ENCODE measurements at places on chromosomes 6 and 20. TPM values are rescaled to one million over a fixed set of nuclear protein-coding genes. Genes with fewer than 3 reads are reported as not detected.
A peak's percentile ranks its signal among the peaks of the same experiment; 100 is the strongest.

Gene IRF4
- total RNA-seq: not detected

Gene SIRPD
- not detected for total RNA-seq

Gene CLPSL2
- total RNA-seq: not detected

Gene EPB41L1
- total RNA-seq: 14.3 TPM

Gene HLA-DPA1
- total RNA-seq: 3.0 TPM

Gene OXT
- not detected for total RNA-seq

Gene MCM9
- total RNA-seq: 11.7 TPM

Gene REM1
- total RNA-seq: not detected

DNA sequence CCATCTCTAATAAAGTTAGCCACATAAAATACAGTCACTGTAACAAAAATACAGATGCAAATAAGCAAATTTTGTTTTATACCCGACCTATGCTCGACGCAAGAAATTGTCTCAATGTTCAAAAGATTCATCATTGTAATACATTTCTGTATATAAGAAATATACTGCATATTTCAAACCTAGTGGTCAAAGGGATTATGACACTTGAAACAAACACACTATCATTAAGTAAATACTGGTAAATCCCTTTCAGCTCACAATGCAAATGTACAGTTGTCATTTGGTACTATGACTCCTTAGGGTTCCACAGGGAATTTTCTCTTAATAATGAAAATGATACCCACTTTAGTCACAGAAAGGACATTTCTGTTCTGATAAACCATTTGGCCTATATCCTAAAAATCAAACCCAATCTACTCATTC, 2.2 kb downstream of the HIVEP2 start:
- DNase-seq: peak; percentile 70

- DNase-seq: no peak
Measured at GRCh38 chr6:149364557-149364956, 35.5 kb upstream of the SUMO4 start.

GRCh38 chr6:14732844-14733757, 512.8 kb upstream of the JARID2 start:
- DNase-seq: peak; percentile 48

DNA sequence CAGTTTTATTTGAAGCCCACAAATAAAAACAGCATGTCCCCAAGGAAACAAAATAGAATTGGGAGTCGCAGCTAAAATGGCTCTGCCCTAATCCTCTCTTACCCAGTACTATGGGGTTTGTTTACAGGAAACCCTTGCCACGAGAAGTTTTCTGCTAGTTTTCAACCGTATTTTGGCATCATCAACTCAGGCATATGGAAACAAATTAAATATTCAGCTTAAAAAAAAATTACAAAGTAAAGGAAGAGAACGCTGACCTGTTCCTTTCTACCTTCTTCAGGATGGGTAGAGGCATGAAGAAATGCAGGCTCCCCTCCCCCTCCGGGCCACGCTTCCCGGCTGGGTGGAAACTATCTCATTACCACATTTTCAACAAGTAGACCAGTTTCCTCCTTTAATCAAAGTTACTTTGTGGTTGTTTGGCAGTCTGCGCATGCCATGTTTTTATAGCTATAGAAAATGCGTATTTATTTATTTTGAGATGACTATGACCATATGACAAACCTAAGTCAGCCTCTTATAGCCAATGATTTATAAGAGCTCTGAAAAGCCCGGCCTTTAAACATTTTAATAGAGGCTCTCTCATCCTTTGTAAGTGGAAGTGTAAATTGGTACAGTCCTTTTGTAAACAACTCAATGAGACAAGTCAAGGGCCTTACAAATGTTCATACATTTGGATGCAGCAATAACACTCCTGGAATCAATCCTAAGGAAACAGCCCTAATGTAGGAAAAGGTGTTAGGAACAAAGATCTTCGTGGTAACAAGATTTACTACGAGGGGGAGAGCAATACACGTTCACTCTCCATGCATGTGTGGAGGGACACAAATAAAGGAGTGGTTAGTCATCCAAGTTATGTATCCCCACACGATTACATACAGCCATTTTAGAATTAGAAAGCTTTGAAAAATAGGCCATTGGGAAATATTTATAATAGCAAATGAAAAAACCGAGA, 16.1 kb upstream of the ZNF217 start:
- peak; percentile 29 for DNase-seq

DNA sequence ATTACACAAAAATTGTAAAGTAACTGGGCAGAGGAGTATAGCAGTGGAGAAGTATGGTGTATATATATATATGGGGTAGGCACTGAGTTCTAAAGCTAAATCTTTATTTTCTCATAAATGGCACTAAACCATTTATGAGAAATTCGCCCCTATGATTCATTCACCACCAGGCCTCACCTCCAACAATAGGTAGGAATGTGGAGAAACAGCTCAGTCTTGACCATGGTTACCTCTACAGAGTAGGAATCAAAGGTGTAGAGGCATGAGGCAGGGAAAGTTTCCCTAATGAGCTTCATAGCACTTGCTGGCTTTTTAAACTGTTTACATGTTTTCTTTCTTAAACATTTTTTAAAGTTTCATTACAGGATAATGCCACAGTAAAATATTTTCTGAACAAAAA, 36.9 kb upstream of the SUMO4 start:
- no peak for DNase-seq

DNA sequence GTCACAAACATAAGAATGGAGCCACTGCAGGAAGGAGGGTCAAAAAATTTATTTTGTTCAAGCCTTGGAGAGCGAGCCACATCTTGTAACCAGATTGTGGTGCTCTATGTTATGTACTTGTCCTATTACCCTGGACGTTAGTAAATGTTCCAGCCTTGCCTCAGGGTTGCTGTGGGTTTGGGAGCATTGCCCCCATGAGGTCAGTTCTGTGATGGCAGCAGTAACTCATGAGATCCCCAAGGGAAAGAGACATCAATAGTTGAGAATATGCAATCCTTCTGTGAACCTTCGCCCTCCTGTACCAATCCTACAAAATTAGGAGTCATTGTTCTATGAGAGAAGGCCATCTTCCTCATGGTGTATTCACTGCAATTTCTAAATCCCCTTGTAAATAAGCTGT, 16.4 kb upstream of the CFAP206 start:
- peak; percentile 39 for DNase-seq

- no peak for DNase-seq
Measured at GRCh38 chr6:168394606-168395005, 46.4 kb upstream of the SMOC2 start.

GRCh38 chr6:9161731-9162130, 726.4 kb upstream of the SLC35B3 start:
- no peak for DNase-seq

- peak; percentile 47 for DNase-seq
Measured at GRCh38 chr20:50438986-50439407, 71.2 kb upstream of the PTPN1 start.

GRCh38 chr20:36852187-36852586, 23.8 kb upstream of the TLDC2 start:
- peak; percentile 1 for DNase-seq

DNA sequence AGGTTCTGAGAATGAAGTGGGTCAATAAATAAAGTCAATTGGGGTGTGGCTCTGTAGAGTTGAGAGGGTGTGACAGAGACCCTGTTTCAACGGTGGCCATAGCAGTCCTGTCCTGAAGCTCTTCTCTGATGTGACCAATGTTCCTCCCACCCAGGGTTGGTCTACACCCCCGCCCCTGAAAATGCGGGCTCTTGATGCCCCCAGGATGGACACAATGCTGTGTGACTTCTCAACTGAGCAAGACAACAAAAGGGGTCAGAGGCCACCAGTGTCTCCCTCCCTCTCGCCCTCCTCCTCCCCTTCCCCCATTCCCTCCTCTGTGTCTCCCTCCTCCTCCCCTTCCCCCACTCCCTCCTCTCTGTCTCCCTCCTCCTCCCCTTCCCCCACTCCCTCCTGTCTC, 41.7 kb upstream of the NXT1 start:
- DNase-seq: no peak

DNA sequence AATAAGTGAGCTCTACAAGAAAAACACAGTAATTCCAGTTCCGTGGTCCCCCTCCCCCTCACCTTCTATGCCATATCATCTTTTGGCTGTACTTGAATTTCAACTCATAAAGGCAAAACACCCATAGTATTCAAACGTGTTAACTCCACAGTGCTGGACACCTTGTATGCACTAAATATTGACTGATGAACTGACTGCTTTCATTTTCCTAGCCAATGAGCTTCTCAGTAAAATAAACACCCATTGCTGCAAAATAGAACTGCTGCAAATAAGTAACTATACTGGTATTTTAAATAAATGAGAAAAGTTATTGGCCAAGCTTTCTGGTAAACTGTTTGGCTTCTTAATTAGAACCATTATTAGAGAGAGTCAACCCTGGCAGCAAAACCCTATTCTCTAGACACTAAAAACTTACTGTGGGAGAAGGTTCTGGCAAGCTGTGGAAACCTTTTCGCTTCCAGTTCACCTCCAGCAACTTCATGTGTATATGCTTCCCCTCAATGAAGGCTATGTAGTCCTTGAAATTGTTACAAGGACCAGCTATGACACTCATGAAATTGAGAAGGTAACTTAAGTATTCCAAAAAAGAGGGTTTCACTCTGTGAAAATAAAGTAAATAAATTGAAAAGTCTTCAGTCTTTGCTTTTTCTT, 86.0 kb downstream of the MBOAT1 start:
- DNase-seq: peak; percentile 30

GRCh38 chr6:135939208-135939591, 87.7 kb downstream of the PDE7B start:
- no peak for DNase-seq

DNA sequence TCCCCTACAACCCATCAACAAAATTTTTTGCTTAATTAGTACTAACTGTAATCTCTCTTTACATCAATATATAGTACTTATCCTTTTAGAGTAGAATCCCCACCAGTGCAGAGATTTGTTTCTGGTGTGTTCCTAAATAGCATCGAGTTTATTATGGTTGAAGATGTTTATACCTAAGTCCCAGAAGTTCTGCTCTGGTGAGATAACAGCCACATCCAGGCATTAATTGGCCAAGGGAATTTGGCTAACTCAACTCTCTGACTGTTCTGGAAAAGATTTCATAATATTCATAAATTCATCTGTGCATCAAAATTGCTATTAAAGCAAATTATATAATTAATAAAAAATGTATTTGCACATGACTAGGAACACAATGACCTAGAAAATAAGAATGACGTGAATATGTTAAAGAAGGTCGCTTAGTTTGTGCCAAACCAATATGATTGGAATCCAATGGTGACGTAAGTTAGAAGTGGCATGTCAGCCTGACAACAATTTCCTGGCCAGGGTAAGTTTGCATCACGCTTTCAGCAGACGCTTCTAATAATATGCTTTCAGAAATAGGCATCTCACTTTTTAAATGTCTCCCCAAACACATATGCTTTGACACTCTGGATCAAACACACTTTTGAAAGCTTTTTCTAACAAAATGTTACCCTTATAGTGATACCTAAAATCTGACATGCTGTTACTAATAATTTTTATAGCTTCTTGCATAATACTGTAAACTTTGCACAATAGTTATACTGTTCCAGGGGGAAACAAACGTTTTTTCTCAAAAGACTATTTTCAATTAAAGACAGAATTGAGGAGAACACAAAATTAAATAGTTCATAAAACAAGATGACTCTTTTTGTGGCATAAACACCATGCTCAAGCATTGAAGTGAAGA, 236.7 kb downstream of the TENT5A start:
- no peak for DNase-seq

- no peak for DNase-seq
Measured at GRCh38 chr6:135266675-135267074, 85.6 kb downstream of the MYB start.

DNA sequence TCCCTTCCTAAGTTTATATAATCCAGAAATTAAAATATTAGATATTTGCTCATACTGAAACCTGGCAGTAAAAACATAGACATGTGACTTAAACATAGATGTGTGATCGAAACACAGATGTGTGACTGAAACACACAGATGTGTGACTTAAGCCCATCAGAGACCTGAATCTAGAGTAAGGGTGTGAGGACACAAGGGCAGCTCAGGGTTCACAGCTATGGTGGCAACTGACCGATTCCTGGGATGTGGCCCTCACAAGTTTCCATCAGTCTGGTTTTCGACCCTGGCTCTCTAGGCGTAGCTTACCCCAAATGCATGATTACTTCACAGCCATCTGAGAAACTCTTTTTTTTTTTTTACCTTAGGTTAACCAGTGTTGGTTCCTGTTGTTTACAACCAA, 137.0 kb downstream of the NRN1 start:
- no peak for DNase-seq

- no peak for DNase-seq
Measured at GRCh38 chr20:24962510-24962909, 13.4 kb downstream of the CST7 start.

GRCh38 chr20:38095017-38095686, 61.6 kb downstream of the RPRD1B start:
- DNase-seq: no peak

- DNase-seq: no peak
Measured at GRCh38 chr20:19236371-19237055, 24.1 kb downstream of the SLC24A3 start.

GRCh38 chr6:13952101-13952500, 27.3 kb downstream of the RNF182 start:
- no peak for DNase-seq

- DNase-seq: no peak
Measured at GRCh38 chr6:141467881-141468280, 664.8 kb upstream of the GJE1 start.

DNA sequence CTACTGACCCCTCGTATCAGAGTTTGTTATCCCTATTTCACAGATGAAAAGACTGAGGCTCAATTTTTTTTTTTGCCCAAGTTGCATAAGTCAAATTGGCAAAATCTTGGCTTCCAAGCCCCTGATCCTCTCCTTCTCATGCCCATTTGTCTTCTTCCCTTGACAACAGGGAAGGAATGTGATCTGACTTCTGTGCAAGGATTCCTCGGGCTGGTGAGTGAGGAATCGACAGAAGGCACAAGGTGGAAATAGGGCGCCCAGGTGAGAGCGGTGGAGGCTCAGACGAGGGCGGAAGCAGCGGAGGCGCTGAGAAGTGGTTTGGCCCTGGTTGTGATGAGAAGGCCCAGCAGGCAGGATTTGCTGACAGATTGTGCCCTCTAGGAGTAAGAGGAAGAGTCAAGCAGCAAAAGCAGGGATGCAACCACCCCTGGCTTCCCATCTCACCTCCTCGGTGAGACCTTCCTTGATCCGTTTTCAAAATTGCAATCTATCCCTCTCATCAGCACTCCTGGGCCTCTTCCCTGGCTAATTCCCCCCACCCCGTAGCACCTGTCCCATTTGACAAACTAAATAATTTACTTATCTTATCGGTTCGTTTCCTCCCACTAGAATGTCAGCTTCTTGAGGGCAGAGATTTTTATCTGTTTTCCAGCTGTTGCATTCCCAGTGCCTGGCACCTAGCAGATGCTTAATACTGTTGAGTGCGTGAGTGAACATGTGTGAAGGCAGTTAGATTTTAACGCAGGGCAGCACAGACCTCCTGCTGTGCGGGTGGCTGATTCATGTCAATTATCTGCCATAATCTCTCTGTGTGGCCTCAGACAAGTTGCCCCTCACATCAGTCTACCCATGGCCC, 3.7 kb upstream of the SIRPA start:
- no peak for DNase-seq

GRCh38 chr6:34462551-34462971, 3.3 kb upstream of the PACSIN1 start:
- no peak for DNase-seq

DNA sequence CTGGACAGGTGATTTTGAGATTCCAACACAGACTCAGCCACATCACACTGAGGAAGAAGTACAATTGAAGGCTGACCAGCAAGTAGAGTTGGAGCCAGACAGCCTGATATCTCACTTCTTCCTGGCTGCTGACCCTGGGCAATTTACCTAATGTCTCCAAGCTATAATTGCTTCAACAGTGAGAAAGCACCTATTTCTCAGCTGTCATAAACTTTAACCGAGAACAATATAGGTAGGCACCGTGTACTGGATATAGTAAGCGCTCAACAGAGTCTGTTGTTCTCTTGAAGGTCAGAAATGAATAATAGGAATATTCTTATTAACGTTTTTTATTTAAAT, 28.3 kb downstream of the STX7 start:
- no peak for DNase-seq

Data from lung microvascular endothelial cell (primary cell).